ENCODE measurements at places on chromosomes 12 and 14.
A peak's percentile ranks its signal among the peaks of the same experiment; 100 is the strongest.

- no peak for DNase-seq
These were observed 1795.5 kb upstream of the FLRT2 start for GRCh38 chr14:83734431-83734830.

DNA sequence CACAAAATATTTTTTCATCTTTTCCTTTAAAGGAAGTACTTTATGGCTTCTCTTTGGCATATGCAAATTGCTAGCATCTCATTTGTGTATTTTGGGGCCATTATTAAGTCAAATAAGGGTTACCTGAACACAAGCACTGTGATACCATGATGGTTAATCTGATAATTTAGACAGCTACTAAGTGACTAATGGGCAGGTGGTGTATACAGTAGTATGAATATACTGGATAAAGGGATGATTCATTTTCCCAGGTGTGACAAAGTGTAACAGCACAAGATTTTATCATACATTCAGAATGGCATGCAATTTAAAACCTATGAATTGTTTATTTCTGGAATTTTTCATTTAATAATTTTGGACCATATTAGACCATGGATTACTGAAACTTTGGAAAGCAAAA is 27.2 kb upstream of the ANO4 start:
- DNase-seq: no peak

GRCh38 chr14:67269298-67270060 is 28.2 kb downstream of the PALS1 start:
- DNase-seq: no peak

DNA sequence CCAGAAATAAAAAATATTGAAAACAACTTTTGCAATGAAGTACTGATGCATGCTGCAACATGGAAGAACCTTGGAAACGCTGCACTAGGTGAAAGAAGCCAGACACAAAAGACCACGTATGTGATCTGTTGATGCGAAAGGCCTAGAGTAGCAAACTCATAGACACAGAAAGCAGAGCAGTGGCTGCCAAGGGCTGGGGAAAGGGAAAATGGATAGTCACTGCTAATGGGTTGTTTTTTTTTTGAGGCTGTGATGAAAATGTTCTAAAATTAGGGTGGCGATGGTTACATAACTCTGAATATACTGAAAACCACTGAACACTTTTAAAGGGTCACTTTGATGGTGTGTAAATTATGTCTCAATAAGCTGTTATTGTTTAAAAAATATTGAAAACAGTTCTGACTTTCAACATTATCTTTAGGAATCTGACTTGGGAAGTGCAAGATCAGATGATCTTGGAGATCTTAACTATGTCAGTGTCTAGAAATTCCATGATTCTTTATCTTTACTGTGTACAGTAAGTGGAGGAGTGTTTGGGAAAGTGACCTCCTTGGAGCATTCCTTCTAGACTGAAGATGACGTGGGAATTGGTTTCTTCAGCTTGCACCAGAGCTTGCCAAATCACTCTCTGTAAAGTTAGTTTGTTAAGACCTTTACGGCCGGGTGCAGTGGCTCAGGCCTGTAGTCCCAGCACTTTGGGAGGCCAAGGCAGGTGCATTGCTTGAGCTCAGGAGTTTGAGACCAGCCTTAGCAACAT is 12.4 kb downstream of the MLXIP start:
- DNase-seq: no peak

GRCh38 chr12:27851311-27851710 is 71.3 kb upstream of the MANSC4 start:
- no peak for DNase-seq

DNA sequence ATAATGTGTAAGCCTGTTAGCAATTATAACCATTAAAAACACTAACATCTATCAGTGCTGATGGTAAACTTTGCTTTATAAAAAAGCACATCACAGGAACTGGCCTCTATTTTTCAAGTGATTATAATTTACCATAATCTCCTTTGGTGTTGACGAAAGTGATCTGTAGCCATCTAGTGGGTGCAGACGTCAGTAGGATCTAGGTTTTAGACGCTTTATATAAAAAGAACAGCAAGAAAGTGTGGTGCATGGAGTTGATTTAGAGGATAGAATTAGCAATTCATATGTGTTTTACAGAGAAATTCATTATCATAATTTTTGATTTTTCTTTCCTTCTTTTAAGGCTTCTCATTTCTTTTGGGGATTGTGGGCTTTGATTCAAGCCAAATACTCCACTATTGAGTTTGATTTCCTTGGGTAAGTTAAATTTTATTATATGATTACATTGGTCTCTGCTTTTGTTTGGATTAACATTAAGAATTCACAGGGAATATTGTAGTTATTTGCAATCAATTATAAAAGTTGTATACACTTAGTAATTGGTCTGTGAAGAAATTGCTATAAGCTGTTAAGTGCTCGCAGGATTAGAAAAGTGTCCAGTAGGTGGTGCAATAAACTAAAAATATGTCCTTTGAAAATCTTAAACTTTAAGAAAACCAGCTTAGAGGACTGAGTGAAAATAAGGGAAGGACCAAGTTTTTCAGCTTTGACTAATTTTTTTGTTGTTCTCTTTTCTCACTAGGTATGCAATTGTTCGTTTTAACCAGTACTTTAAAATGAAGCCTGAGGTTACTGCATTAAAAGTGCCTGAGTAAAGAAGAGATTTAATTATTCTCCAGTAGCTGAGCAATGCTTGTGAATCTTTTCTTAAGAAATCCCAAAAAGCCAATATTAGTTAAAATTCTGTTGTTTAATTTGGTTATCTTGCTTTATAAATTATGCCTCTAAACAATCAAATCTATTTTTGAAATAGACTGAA is 59.5 kb downstream of the ETNK1 start:
- peak; percentile 39 for DNase-seq

- DNase-seq: no peak
These were observed 54.0 kb downstream of the ZNF664 start for GRCh38 chr12:124026755-124027745.

DNA sequence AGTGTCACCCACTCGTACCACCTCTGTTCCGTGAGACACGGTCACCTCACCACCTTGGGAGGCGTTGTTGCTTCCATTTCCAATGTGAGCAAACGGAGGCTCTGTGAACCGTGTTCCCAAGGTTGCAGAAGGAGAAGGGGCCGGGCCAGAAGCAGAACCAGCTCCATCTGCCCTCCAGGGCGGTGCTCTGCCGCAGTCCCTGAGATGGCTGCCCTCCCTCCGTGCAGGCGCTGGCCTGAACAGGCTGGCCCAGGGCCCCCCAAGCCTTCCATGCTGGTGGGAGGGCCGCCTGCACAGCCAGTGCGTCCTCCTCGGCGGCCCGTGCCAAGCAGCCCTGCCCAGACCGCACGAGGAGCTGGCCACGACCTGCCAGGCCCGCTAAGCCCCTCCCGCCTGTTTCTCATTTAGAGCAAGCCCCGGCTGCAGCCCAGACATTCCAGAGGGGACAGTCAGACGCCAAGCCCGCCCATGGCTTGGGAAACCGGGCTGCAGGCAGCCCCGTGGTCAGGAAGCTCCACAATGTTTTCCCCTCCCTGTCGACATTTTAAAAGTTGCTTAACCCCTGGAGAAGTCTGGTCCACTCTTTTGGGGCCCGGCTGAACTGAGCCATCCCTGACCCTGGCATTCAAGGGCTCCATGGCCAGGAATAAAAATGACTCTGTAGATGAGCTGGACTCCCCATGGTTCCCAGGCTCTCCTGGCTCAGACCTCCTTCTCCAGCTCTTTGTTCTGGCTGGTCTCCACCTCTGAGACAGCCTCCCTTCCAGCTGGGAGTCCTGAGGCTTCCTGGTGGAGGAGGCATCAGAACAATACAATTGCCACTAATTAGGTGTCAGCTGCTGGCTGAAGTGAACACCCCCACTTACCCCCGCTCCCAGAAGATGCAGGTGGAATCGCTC is 236.0 kb downstream of the BCL11B start:
- DNase-seq: no peak

DNA sequence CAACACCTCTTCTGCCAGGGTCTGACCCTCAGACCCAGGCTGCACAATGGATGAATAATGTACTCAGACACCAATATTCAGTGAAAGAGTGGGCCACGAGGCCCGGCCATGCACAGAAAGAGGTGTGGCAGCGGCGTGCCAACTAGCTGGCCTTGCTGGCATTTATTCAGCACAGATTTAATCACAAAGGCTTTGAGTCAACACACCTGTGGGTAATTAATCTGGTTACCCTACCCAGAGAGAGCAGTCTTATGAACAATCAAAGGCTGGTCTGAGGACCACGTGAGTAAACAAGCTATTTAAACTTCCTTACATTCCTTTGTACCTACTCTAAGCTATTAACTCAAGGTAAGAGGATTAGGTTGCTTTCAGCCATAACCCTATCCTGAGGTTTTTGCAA is 324.8 kb downstream of the C12orf50 start:
- peak; percentile 0 for DNase-seq

- no peak for DNase-seq
These were observed 7.3 kb upstream of the RNASE1 start for GRCh38 chr14:20809917-20810316.

GRCh38 chr12:7180685-7181084 is 8.8 kb upstream of the PEX5 start:
- no peak for DNase-seq

- no peak for DNase-seq
These were observed 122.7 kb upstream of the SLCO1C1 start for GRCh38 chr12:20572451-20572850.

DNA sequence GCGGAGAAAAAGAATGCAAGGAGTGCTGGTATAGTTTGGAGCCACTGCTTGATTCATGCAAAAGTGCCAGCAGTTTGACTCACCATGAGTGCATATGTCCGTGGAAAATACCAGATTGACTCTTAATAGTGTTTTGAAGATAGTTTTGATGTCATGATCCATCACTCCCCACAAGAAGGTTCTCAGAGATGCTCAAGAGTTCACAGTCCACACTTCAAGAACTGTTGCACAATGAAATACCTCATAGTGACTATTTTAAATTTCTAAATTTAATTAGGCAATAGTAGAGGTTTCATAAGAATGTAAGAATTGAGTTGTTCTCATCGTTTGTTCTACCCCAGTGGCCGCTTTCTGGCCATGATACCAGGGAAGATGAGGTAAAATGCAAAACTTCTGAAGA is 286.6 kb upstream of the RGS6 start:
- no peak for DNase-seq

GRCh38 chr12:42325326-42325652 is 605 bp downstream of the ZCRB1 start:
- no peak for DNase-seq

- DNase-seq: no peak
These were observed 261.4 kb upstream of the TBX3 start for GRCh38 chr12:114945351-114945750.

- no peak for DNase-seq
These were observed 95.8 kb downstream of the DICER1 start for GRCh38 chr14:95061317-95062093.

- no peak for DNase-seq
These were observed 27.3 kb downstream of the TSHR start for GRCh38 chr14:80982711-80983110.

DNA sequence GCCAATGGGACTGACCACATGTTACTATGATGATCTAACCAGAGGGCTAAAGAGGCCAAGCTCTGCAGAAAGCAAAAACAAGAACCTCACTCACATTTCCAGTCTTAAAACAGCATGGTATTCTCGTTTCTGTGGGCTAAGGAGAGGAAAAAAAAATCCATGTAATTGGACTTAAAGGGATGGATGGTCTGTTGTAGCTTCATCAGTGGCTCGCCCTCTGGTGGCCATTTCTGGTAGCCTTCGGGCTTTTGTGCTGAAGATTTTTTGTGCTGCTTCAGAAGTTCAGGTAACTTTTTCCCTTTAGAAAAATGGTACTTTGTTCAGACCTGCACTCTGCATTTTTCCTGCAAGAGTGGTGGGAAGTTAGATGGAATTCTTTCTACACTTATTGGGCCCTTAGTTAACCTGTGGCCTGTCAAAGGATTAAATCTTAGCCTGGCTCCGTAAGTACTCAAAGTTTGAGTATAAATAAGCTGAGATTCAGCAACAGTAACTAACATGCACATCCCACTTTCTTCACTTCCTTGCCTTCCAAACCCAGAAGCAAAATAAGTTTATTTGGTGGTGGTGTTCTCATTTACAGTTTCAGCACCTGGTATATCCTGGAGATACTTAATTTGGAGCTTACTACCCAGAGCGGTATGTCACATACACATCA is 22.3 kb downstream of the DCAF4 start:
- peak; percentile 8 for DNase-seq

GRCh38 chr14:22174412-22175277 is 414.4 kb downstream of the DAD1 start:
- no peak for DNase-seq

GRCh38 chr14:36717363-36717762 is 55.7 kb downstream of the PAX9 start:
- peak; percentile 90 for DNase-seq
